ENCODE measurements at places on chromosomes 7 and 10.
A peak's percentile ranks its signal among the peaks of the same experiment; 100 is the strongest.

DNA sequence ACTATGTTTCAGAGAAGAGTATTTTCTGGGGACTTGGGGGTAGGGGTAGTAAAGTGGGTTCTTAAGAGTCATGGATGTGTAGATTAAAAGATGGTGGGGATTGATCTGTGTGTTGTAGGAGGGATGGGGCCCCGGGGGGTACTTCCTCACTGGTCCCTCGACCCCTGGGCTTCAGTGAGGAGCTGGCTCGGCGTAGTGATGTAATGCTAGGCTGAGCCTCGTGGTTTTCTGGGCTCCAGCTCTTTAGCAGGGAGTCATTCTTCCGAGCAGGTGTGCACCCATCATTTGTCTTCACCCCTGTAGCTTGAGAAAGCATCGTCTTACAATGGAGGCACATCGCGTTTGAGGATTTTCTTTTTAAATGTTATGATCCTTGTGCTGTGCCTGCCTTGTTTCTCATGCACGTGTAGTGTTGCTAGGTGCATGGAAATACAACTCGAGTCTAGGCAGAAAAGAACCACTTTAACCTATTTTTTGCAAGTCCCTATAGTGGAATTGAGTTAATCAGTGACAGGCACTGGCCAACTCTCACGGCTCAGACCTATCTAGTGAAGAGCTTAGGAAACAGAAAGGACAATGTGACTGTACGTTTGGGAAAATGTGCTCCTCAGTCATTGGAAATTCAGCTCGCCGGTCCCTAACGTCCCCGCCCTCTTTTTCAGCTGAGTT, 106.1 kb upstream of the BTBD16 start:
- DNase-seq = no peak

DNA sequence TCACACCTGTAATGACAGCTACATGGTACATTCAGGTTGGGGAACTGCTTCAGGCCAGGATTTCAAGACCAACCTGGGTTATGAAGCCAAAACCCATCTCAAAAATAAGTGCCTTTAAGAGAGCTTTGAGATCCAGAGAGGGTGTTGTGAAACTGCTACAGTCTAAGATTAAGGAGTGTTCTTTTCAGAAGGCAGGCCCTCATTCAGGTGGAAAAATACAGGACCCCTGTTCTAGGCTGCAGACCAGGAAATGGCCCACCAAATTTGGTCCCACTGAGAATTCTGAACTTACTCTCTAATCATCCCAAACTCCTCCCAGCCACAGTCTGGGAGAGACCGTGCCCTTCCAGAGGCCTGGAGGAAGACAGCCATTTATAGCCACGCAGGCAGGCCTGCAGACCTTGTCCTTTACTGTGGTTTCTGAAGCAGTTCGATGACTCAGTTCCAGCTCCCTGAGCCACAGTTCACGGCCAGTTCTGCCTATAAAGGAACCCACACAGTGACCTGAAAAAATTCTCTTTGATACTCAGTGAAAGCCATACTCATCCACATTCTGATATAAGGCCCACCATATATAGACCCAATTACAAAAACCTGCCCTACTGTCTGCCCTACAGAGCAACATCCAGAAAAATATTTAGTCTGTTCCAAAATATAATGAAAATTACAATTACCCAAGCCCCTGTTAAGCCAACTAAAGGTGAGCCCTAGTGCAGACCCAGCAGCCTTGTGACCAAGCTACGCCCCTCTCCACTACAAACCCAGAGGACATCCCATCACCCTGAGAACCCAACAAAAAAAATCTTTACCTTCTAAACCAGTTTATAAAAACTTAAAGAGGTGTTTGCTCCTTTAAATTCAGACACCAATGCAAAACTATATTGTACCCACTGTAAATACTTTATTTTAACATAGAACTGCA, 21.2 kb downstream of the ZNF680 start:
- DNase-seq = no peak

DNA sequence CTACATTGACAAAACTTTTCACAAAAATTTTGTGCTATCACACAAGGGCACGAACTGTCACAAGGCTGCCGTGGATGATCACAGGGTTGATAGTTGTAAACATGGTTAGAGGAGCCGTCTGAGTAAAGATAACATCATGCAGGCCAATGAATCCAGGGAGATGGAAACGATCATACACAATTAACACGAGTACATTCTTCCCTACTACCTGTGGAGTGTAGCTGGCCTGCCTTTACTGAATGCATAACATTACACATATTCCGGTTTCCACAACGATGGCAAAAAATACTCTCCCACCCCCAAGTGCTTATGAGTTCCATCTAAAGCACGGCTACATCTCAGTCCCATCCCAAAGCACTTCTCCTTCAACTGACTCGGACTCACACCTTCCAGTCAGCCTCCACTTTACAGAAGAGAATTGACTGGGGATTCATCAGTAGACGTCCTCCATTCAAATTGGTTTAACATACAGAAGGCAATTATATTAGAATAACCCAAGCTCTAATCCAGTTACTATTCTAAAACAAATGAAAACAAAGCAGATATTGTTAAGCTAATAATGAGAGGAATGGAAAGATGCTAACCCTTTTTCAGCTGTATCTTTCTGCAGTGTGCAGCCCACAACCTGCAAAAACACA, 69.0 kb downstream of the EZH2 start:
- DNase-seq = no peak

- DNase-seq = no peak
Observed at GRCh38 chr10:89589101-89589720, 53.8 kb upstream of the SLC16A12 start.

GRCh38 chr7:154638286-154638685, 364.6 kb downstream of the PAXIP1 start:
- no peak for DNase-seq

DNA sequence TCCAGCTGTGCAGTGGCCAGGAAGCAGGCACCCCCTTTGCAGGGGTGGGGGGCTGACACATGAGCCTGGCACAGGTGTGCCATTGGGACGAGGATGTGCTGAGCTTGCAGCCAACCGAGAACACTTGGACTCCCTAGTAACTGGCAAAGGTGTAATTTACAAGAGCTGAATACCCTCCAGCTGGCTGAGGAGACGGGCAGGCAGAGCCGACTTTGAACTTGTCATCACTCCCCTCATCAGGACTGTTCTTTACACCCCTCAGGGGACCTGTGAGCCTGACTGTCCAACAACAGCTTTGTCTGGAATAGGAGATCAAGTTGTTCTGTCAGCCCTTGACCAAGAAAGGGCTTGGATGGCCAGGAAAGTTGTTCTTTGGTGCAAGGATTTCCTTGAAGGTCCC, 61.2 kb downstream of the CDH23 start:
- DNase-seq = no peak

DNA sequence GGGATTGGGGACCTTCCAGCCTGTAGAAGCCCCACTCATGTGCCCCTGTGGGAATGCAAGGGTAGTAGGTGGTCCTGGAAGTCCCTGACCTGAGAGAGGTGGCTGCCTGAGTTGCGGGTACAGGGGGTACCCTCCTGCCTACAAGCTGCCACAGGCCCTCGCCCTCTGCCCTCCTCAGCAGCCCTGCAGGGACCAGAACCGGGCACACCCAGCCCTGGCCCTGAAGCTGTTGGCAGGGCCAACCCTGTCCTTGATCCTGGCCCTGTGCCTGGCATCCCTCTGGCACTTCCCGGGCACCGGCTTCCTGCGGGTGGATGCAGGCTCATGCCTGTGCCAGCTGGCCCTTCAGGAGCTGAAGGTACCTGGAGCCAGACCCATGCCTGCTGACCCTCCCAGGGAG, 54.9 kb upstream of the ELN start:
- no peak for DNase-seq

DNA sequence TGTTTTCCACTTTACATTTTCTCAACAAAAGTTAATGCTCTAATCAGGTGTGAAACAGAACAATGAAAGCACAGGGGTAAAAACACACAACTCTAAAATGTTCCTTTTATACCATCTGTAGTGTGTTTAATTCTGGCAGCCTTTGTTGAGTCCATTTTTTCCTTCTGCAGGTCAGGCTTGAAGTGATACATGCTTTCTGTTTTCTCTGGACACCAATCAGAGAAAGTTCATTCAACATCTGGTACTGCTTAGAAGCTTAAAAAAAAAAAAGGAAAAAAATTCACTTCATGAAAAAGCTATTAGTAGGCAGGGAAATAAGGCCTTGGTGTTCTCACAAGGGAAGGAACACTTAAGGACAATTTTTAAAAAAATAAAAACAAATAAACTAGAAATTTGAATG, 231.3 kb upstream of the RHOBTB1 start:
- no peak for DNase-seq

DNA sequence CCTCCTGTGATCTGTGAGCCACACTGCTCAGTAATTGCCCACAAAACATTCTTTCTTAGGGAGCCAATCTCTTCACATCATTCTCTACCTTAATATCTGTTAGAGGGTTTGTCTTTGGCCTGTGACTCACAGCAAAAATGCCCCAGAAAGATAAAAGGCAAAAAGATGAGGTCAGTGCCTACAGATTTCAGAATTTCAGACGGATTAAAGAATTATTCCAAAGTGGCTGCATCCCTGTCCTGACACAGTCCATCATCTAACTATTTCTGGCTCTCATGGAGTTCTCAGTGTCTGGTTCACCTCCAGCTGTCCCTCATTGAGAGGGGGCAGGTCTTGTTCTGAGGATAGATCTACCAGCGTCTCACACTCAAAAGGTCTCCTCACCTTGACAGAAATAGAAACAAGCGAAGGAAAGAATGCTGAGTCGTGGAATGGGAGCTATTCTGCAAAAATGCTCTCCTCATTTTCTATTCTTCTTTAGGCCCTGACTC, 138.5 kb upstream of the AOAH start:
- no peak for DNase-seq

DNA sequence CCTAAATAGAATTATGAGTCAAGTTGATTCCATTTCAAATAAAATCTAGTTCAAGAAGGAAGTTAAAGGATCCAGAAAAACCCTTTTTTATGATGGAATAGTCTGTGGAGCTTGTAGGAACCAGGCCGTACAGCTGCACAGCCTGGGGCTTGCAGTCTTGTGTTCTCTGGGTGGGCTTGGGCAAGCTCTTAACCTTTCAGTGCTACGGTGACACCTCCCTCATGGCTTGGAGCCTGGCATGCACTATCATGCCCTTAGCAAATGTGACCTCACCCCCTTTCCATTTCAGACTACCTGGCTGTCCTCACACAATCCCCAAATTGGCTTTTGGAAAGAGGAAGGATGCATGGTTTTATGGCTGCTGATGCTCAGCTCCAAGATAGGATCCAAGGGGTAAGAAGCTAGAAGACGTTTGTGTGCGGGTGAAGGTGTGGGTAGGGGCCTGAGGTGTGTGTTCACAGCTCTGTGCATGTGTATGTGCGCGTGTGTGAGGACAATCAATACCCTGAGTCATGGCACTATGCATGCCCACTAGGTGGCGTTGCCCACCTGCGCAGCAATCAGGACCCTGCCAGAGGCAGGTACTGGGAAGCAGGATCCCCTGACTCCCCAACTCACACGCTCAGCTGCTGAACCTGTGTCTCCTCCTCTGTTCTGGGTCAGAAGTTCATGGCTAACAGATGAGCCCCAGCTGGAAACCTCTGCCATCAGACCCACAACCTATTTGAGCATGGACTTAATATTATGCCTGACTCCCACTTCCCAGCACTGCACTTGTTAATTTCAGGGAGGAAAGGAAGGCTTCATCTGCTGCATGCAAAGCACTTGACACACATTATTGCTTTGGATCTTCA, 113.4 kb downstream of the PTPN20 start:
- DNase-seq = peak; percentile 43

DNA sequence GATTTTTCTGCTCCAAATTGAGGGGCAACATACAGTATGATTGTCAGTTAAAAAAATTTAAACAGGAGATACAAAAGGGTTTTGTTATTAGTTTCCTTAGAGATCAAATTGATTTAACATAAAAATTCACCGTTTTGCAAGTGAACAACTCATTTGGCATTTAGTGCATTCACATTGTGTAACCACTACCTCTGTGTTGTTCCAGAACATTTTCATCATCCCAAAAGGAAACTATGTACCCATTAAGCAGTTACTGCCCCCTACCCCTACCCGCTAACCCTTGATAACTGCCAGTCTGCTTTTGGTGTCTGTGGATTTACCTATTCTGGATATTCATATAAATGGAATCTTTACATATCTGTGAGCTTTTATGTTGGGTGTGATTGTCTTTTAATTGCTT, 3.1 kb downstream of the ZRANB1 start:
- DNase-seq = no peak

GRCh38 chr10:86182150-86182549, 184.4 kb downstream of the GRID1 start:
- DNase-seq = no peak

DNA sequence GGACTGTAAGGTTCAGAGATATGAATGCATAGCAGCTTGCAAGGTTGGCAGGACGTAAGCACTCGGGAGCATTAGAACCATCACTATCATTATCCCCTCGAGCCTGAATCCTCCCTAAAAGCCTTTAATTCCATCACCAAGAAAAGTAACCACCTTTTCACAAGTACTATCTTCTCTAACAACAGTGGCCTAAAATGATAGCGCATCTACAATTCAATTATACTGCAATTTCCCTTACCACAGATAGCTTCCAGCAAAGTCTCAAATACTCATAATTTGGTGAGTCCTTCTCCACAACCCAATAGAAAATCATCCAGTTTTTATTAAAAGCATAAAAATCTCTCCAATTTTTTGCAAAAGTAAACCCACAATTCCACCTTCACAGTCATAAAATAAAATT, 42.0 kb downstream of the COL1A2 start:
- DNase-seq = no peak

GRCh38 chr7:84693483-84693882, 493.4 kb downstream of the SEMA3D start:
- no peak for DNase-seq

DNA sequence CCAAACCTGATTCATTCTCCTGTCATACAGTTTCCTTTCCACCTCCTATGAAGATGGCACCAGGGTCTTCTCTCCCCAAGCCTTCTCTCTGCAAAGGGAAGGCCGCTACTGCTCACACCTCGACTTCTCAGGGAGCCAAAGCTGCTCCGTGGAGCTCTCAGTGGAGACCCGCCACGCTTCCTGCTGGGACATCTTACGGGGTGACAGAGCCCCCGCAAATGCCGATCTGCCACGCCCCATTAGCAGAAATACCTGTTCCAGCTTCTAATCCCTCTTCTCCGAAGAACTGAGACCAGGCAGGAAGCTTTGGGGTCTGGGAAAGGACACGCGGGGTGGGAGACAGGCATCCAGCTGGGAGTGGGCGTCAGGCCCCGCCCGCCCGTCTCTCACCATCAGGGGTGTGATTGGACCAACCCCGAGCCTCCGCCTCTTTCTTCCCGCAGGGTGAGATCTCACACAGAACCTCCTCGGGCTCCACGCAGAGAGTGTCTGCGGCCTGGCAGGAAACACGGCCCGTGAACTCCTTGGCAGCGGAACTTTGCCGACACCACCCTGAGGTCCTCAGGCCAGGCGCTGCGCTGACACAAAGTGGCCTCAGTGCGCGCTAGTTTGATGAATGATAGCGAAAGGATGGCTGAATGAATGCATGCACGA, 12.0 kb upstream of the CALML5 start:
- DNase-seq = no peak

DNA sequence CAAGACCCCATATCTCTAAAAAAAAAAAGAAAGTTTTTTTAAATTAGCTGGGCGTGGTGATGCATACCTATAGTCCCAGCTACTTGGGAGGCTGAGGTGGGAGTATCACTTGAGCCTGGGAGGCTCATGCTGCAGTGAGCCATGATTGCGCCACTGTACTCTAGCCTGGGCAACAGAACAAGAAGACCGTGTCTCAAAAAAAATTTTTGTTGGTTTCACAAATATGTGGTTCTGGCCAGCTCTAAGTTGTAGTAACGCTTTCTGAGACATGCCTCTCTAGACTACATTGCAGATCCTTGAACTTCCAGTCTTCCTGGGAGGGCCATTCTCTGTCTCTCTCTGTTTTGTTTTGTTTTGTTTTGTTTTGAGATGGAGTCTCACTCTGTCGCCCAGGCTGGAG, 24.6 kb upstream of the RHBDD2 start:
- DNase-seq = no peak
